ENCODE measurements at places on chromosomes 4 and X.

DNA sequence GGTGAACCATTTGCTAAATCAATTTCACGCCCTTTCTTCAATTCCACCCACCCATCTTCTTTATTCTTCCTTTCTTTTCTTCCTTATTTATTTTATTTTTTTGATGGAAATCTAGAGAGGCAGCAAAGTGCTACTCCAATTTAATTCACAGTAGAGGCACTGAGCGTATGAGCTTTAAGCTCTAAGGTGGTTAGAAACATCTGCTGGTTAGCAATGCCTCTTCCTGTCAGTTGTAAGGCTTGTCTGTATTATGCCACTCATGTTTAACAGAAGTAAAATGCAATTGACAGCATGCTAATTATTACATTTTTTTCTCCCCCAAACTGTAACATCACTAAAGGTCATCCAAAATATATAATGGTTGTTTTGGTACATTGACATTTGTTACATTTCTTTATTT is 103.8 kb downstream of the EPHA5 start:
- DNase-seq, result no peak

DNA sequence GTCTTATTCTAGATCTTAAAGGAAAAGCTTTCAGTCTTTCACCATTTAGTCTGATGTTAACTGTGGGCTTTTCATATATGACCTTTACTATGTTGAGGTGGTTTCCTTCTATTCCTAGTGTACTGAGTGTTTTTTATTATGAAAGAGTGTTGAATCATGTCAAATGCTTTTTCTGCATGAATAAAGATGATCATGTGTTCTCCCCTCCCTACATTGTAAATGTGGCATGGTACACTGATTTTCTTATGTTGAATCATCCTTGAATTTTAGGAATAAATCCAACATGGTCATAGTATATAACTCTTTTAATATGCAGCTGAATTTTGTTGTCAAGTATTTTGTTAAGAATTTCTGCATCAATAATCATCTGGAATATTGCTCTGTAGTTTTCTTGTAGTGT is 4.3 kb downstream of the CLGN start:
- DNase-seq, result no peak

DNA sequence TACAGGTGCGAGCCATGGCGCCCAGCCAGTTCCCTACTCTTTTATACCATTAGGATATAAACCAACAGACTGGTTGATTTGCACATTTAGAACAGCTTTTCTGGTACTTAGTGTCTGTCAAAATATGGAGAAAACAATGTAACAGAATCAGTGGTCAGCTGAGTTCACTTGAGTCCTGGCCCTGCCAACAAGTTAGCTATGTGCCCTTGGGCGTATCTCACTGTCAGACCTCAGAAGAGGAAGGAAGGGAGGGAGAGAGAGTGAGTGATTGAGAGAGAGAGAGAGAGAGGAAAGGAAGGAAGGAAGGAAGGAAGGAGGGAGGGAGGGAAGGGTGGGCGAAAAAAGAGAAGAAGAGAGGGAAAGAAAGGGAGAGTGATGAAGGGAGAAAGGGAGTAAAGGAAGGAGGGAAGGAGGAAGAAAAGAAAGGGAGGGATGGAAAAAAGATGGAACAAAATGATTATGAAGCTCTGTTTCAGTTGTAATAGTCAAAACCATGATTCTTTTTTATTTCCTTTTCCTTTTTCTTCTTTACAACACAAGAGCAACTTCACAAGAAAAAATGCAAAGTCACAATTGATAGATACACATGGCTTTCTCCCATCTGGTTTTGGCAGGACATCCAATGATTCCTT is 55.7 kb upstream of the PDGFRA start:
- no peak for DNase-seq

DNA sequence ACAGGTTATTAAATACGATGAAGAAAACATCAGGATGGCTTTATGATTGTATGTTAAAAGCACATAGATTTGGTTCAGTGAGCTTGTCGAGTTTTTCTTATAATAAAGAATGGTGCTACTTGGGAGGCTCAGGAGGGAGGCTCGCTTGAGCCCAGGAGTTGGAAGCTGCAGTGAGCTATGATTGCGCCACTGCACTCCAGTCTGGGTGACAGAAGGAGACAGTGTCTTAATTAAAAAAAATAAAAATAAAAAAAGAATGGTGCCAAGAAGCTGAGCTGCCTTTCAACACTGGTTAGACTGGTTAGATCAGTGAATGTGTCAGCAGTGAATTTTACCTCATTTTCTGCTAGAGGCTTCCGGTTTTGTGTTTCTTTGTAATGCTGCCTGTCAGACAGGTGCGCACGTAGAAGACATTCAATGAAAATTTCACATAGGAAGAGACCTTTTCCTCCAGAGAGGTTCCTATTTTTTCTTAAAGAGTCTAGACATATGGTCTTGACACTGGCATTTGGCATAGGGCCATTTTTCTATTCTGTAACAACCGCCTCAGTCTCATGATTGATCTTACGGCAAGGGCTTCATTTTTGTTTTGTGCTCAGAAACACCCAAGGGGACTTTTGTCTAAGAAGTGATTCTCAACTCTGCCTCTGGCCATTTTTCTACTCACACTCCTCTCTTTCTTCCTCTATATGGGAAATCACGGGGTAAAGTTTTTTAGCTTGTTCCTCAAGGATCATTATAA is 15.0 kb upstream of the ARSF start:
- no peak for DNase-seq

GRCh38 chr4:28388471-28388870 is 1527.8 kb downstream of the STIM2 start:
- no peak for DNase-seq

- no peak for DNase-seq
These were observed 219.2 kb downstream of the ARAP2 start for GRCh38 chr4:36024901-36025660.

GRCh38 chr4:101306225-101306624 is 41.1 kb downstream of the PPP3CA start:
- DNase-seq, result peak; percentile 46
